ENCODE measurements at places on chromosomes 2 and 18. TPM values are rescaled to one million over a fixed set of nuclear protein-coding genes. Genes with fewer than 3 reads are reported as not detected.

The FAM168B gene
- 65.3 TPM for total RNA-seq

The KLHL30 gene
- total RNA-seq = not detected

The GCKR gene
- total RNA-seq = not detected

The RUFY4 gene
- 0.82 TPM for total RNA-seq

The REG3A gene
- not detected for total RNA-seq

The OSBPL6 gene
- total RNA-seq = not detected

The NEU4 gene
- 0.39 TPM for total RNA-seq

The UGT1A5 gene
- total RNA-seq = not detected

The FAP gene
- total RNA-seq = not detected

The HOXD3 gene
- total RNA-seq = not detected
